Mesothelial cell of epicardium (in vitro differentiated cells): ENCODE measurements at places on chromosomes 16 and 17. TPM values are rescaled to one million over a fixed set of nuclear protein-coding genes. Genes with fewer than 3 reads are reported as not detected.

Gene ALDOC
- 22.6 to 24.6 TPM (median 22.6 TPM) in 3 replicates for total RNA-seq

Gene KRTAP4-5
- total RNA-seq, result not detected in 3 replicates

Gene TCAP
- 1.6 to 3.0 TPM (median 2.3 TPM) in 3 replicates for total RNA-seq

Gene PPP1R27
- total RNA-seq, result 0.35 TPM in 1 of 3 replicates, not detected in the others

Gene KRTAP9-4
- not detected in 3 replicates for total RNA-seq

Gene AANAT
- 0.22 to 0.40 TPM in 2 of 3 replicates, not detected in the other for total RNA-seq

Gene KRTAP3-1
- 0.41 to 1.3 TPM (median 0.95 TPM) in 3 replicates for total RNA-seq

Gene HOXB4
- total RNA-seq, result 34.2 to 39.2 TPM (median 34.4 TPM) in 3 replicates

Gene RASL10B
- 19.3 to 20.5 TPM (median 20.1 TPM) in 3 replicates for total RNA-seq

Gene DNAAF8
- total RNA-seq, result 0.45 to 0.84 TPM (median 0.49 TPM) in 3 replicates

Gene C16orf92
- not detected in 3 replicates for total RNA-seq

Gene CCL3
- not detected in 3 replicates for total RNA-seq

Gene RGS11
- 3.4 to 4.0 TPM (median 3.5 TPM) in 3 replicates for total RNA-seq

Gene SLFN14
- not detected in 3 replicates for total RNA-seq

Gene SPAG9
- 67.0 to 74.3 TPM (median 72.9 TPM) in 3 replicates for total RNA-seq

Gene TMEM100
- total RNA-seq, result 4.9 to 5.1 TPM (median 5.0 TPM) in 3 replicates

Gene RPGRIP1L
- 19.8 to 22.0 TPM (median 20.6 TPM) in 3 replicates for total RNA-seq

Gene DRC7
- 0.43 to 0.47 TPM in 2 of 3 replicates, not detected in the other for total RNA-seq

Gene ABCA9
- 0.86 to 1.5 TPM (median 1.3 TPM) in 3 replicates for total RNA-seq

Gene PABPN1L
- 0.22 to 0.41 TPM (median 0.40 TPM) in 3 replicates for total RNA-seq

Gene SLC5A2
- 0.36 to 0.53 TPM (median 0.36 TPM) in 3 replicates for total RNA-seq

Gene CIBAR2
- total RNA-seq, result not detected in 3 replicates

Gene CCT6B
- 3.2 to 3.5 TPM (median 3.3 TPM) in 3 replicates for total RNA-seq

Gene TVP23A
- total RNA-seq, result 9.5 to 9.9 TPM (median 9.8 TPM) in 3 replicates

Gene ANKRD40CL
- not detected in 3 replicates for total RNA-seq

Gene NR1D1
- total RNA-seq, result 2.4 to 2.6 TPM (median 2.6 TPM) in 3 replicates
